ENCODE measurements at places on chromosomes 3 and 15.
A peak's percentile ranks its signal among the peaks of the same experiment; 100 is the strongest.

GRCh38 chr3:126422571-126423091, 27.9 kb downstream of the CFAP100 start:
- no peak for DNase-seq

DNA sequence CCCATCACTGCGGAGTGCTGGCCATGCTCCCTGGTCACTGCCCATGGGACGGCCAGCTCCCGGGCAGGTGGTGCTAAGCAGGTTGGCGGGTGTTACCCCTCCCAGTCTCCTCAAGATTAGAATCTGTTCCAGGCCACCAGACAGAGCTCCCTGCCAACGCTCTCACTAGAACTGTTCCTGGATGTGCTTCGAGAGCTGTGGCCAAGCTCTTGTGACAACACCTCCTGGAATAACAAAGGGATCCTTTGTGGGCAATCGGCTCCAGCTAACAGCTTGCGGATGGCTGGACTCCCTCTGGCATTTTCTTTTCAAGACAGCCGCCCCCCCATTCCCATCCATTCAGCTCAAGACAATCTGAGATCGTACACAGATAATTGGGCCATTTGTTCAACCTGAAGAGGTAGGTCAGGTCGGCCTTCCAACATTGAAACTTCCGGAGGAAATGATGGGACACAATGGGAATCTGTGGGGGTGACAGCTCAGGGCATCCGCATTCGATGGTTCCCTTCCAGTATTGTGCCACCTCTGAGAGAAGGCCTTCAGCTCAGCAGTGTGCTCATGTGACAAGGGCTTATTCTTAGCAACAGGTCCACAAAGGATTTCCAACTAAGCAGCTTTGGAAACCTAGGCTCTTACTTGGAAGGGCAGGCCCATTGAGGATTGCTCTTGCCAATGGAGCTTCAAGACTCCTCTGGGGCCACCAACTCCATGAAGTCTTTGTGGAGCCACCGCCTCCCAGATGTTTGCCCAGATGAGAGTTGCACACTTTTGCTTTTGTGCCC, 11.6 kb upstream of the EPHB3 start:
- DNase-seq = no peak

GRCh38 chr3:40043444-40043755, 234.0 kb downstream of the MYRIP start:
- DNase-seq = no peak

DNA sequence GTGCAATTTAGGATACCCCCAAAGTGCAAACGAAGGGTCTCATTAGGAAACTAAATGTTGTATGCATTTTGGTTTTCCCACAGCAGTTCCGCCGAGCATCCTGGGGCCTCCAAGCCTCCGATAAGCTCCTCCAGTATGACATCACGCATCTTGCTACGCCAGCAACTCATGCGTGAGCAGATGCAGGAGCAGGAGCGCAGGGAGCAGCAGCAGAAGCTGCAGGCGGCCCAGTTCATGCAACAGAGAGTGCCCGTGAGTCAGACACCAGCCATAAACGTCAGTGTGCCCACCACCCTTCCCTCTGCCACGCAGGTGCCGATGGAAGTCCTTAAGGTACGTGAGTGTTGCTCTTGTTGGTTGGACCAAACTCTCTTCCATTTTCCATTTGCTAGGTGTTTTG, 120.5 kb upstream of the SAMMSON start:
- no peak for DNase-seq

- DNase-seq = no peak
Observed at GRCh38 chr15:64072812-64073211, 20.8 kb downstream of the CIAO2A start.

- peak; percentile 3 for DNase-seq
Observed at GRCh38 chr15:34514251-34514670, 69.2 kb downstream of the GOLGA8B start.

GRCh38 chr15:70376031-70376928, 278.6 kb upstream of the TLE3 start:
- no peak for DNase-seq

DNA sequence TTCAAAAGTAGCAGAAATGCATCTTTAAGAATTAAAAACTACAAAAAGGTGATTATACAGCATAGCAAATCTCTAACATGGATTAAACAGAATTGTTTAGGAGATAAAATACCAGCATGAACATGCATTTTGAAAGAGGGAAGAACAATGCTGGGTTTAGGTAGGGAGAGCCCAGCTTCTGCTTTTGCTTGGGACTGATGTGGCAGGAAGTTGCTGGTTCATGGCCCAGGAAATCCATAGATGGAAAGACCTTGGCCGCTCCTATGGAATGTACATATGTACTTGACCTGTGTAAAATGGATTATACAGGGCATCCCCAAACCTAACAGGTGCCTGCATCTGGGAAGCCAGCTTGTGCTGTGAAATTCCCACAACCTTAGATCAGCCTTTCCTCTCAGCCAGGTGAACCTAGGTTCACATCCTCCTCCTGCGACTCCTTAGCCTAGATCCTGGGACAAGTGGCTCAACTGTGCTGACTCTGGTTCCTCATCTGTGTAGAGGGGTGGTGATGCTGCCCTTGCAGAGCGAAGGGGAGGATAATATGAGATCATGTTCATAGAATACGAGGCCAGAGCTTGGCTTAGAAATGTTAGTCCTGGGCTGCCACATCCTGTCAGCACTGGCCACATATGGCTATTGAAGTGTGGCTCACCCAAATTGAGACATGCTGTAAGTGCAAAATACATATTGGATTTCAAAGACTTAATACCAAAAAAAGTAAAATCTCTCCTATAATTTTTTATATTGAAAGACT, 47.0 kb upstream of the PLXNA1 start:
- no peak for DNase-seq

- no peak for DNase-seq
Observed at GRCh38 chr3:152243721-152244516, 24.8 kb upstream of the MBNL1 start.

GRCh38 chr15:56816781-56817180, 83.5 kb upstream of the ZNF280D start:
- no peak for DNase-seq

- no peak for DNase-seq
Observed at GRCh38 chr3:68793759-68794701, 138.3 kb downstream of the TAFA4 start.

GRCh38 chr3:44021651-44022594, 219.8 kb upstream of the TOPAZ1 start:
- no peak for DNase-seq

- DNase-seq = no peak
Observed at GRCh38 chr3:59264366-59264765, 214.5 kb upstream of the CFAP20DC start.

DNA sequence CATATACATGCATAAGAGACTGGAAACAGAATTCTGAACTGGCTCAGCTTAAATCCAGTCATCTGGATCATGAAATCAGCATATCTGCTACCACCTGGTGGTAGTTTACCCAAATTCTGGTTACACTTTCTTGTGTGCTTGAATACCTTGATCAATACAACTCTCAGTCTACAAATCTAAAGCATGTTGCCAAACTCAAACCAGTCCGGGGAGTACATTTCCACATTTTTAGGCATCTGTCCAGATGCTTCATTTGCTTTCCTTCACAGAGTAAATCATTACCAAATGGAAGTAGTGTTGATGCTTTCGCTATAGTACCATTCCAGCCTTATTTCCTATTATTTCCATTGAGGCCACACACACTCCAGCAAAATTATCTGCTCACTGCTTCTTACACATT, 126.4 kb downstream of the P2RY1 start:
- no peak for DNase-seq

- DNase-seq = no peak
Observed at GRCh38 chr15:75733761-75734651, 21.4 kb upstream of the CSPG4 start.

DNA sequence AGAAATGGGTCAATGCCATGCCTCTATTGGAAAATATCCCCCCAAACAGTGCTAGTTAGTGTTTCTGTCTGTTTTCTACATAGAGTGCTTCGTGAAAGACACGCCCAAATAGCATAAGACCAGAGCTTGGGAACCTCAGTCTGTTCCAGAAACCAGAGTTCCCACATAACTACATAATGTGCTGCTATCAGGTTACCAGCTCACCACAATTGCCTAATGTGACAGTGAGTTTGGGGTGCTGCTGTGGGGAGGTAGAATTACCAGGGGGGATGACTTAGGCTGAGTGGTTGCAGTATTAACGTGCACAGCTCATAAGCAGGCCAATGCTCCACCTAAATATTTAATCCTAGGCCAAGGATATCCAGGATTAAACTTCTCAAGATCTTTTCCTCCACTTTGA, 39.2 kb downstream of the DUT start:
- no peak for DNase-seq

All from stimulated activated CD8-positive, alpha-beta memory T cell treated with anti-CD3 and anti-CD28 coated beads, Interleukin-2, amount 100 ng/mL, for 1 hour (primary cell).